ENCODE measurements at places on chromosomes 7 and 10.

DNA sequence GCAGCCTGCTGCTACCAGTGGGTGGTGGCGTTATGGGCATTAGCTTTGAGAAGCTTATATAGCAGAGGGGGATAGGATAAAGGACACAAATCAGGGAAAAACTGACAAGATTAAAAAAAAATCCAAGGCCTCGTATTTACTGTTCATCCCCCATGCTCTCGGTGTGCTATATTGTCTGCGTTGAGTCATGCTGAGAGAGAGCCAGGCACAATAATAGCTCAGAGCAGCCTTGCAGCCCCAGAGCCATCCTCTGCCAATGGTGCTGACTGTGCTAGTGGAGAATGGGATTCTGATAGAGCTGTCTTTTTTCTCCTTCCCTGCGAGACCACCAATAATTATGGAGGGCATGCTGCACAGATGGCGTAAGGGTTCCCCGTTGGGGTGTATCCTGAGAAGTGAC lies 51.7 kb upstream of the FZD1 start:
- no peak for DNase-seq

DNA sequence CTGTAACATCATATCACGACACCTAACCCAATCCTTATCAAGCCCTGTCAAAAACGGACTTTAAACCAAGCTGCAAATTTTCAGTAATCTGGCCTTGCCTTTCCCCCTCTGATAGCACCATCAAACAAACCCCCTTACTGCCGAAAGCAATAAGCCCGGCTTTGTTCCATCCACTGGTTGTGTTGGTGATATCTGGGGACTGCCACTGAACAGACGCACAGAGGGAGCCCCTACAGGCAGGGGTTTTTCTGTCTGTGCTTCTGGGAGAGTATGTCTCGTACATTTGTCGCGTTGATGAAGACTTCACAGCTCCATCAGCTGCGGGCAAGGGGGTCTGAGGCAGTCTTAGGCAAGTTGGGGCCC lies 550 bp upstream of the PLAU start:
- DNase-seq, result no peak

DNA sequence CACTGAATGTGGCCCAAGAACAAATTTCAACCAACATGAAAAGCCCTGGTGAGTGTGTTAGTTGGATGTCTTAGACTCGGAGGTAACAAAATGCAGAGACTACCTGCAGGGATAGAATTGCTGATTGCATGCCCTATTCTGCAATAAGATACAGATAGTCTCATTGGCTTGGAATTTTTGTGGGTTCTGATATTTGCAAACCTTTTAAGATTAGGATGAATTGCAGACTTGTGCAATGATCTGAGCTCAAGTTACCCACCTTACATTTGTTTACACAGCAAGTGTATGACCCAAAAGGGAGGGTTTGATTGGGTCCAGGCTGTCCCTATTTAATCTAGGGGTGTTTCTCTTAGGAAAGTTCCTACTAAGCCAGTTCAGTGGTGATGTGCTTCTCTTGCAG lies 45.4 kb downstream of the GPR37 start:
- no peak for DNase-seq

GRCh38 chr10:50883629-50884028 lies 1.8 kb downstream of the A1CF start:
- no peak for DNase-seq

DNA sequence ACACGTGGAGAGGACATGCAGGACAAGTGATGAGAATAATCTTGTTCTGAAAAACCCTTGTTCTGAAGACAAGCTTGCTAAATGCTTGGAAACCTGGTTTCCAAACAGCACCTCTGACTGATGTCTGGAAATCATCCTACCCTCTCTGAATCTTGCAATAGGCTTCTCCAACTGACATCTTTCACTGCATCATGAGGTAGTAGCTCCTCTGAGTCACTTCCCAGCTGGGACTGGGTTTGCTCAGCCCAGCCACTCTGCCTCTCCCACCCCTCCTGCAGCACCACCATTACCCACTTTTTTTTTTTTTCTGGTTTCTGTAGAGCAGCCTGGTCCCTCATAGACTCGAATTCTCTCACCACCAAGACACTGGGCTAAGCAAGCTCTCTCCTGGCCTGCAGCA lies 919.8 kb downstream of the GRID1 start:
- DNase-seq, result no peak

DNA sequence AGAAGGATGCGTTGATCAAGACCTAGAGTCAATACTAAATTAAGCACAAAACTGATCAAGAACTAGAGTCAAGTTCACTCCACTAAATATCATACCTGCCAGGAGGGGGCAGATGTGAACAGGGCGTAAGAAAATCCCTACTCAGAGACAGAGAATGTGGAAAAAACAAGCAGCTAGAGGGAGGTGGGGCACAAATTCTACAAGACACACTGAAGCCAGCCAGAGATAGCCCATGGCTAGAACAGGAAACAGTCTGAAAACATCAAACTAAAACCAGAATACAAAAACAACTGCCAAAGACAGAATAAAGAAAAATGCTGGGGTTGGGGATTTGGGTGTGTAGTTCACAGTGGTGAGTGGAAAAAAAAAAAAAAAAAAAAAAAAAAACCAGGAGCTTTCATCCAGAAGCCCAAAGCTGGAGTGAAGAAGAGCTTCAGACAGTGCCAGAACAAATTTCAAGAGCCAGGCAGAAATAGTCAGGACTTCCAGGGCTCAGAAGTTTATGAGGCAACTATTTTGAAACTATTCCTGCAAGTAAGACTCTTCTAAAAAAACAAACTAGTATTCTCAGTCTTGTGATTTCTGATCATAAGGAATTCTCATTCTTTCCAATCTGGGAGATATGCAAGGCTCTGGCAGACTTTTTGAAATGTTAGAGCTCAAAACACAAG lies 118.3 kb downstream of the CCDC71L start:
- peak; percentile 69 for DNase-seq
